Omental fat pad (tissue), 4 donors: ENCODE measurements at places on chromosomes 3 and 15.

GRCh38 chr3:161644891-161645635 lies 148.5 kb downstream of the OTOL1 start:
- DNase-seq = no peak

DNA sequence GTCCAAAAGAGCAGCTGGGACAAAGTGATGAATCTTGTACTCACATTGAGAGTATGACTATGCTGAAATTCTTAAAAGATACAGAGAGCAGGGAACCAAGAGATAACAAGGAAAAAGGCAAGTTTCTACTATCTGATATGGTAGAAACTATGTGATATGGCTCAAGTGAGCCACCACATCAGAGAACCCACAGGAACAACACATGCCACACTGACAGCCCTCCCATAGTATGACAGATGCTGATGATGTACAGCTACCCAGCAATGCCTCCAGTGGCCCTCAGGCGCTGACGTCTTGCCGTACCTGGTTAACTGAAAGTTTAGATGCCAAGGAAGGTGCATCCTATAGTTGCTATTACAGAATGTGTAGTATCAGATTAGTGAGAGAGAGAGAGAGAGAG lies 42.4 kb downstream of the CHAC1 start:
- DNase-seq = no peak

DNA sequence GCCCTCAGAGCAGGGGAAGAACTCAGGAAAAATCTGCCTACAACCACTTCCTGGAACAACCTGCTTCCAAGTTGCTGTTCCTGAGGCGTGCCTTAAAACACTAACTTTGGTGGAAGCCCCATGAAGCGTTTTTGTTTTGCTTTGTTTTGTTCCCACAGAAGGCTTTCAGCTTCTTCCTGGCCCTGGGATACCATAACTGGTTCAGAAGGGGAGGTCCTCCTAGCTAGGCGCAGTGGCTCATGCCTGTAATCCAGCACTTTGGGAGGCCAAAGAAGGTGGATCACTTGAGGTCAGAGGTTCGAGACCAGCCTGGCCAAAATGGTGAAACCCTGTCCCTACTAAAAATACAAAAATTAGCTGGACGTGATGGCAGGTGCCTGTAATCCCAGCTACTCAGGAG lies 1.2 kb upstream of the IP6K1 start:
- no peak for DNase-seq

GRCh38 chr3:56467108-56467507 lies 1.2 kb downstream of the ERC2 start:
- peak; percentile 36 for DNase-seq

- no peak for DNase-seq
Measured at GRCh38 chr3:84082726-84083125, 876.1 kb upstream of the CADM2 start.

DNA sequence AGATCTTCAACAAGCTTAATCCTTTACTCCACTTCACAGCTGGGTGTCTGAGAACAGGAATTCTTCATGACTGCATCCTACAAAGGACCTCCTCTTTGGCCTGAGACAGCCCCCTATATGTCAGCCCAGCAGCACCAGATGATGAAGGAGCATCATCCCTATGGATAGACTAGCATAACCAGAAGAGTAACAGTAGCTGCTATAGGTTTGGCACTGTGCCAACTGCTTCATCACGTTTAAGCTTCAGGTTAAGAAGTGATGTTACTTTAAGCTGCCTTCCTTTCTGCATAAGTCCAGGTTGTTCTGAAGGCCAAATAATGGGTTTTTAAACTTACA lies 50.6 kb downstream of the CMSS1 start:
- no peak for DNase-seq

DNA sequence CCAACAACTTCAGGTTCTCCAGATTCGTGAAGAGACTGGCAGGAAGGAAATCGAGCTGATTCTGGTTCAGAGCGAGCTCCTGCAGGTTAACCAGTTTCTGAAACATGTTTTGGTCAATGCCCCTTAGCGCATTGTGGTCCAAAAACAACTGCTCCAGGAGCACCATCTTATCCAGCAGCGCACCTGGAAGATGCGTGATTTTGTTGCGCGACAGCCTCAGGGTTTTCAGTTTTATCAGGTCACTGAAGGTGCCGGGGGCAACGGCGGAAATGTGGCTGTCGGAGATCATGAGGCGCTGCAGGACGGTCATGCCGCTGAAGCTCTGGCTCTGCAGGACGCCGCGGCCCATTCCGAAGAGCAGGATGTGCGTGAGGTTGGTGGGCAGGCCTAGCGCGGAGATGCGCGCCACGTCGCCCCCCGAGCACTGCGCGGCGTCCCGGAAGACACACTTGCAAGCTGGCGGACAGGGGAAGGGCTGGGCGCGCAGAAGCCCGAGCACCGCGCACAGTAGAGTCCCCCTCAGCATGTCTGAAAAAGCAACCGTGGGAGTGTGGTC lies 1.2 kb downstream of the GP5 start:
- DNase-seq = no peak

DNA sequence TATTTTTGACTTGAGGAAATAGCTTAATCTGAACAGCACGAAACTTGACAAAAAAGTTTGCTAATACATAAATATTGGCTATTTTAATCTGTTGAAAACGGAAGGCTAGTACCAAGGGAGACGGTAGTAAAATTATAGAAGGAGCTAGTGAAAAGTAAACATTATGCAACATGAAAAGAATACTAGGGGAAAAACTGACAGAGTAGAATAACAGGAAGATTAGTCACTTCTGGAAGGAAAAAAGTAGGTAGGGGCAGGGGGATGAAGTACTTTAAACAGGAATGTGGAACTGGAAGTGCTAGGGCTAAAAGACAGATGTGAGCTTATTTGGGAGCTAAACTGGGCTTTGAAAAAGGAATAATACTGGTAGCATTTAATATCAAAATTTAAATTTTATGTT lies 60.1 kb downstream of the MBNL1 start:
- DNase-seq = no peak

DNA sequence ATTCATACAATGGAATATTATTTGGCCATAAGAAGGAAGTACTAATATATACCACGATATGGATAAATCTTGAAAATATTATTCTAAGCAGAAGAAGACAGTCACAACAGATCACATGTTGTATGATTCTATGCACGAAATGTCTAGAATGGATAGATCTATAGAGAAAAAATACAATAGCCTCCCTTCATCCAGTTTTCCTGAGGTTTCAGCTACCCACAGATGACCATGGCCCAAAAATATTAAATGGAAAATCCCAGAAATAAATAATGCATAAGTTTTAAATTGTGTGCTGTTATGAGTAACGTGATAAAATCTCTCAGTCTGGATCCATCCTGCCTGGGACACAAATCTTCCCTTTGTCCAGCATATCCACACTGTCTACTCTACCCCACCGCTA lies 162.2 kb upstream of the ST8SIA2 start:
- no peak for DNase-seq

- no peak for DNase-seq
Measured at GRCh38 chr15:85793641-85794597, 806 bp downstream of the KLHL25 start.

GRCh38 chr15:98787936-98788757 lies 139.8 kb downstream of the IGF1R start:
- no peak for DNase-seq

DNA sequence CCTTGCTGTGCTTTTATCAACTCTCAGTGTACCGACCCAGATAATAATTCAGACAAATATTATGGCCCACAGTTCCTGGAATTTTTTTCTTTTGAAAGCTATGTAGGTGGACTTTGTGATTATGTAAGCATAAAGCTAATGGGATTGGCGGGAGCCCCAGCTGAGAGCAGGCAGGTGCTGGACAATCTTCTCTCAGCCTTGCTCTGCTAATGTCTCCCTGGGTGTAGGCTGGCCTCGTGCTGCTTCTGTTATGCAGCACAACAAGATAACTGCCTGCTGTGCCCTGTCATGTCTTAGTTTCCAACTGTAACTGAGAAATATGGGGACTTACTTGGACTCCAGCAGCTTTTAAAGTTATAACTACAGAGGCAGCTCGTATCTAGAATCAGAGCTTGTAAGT lies 415.0 kb downstream of the PDCD6IP start:
- no peak for DNase-seq

- DNase-seq = no peak
Measured at GRCh38 chr3:66014056-66014455, 24.7 kb downstream of the MAGI1 start.

GRCh38 chr3:69560818-69561217 lies 174.9 kb upstream of the FRMD4B start:
- DNase-seq = no peak

DNA sequence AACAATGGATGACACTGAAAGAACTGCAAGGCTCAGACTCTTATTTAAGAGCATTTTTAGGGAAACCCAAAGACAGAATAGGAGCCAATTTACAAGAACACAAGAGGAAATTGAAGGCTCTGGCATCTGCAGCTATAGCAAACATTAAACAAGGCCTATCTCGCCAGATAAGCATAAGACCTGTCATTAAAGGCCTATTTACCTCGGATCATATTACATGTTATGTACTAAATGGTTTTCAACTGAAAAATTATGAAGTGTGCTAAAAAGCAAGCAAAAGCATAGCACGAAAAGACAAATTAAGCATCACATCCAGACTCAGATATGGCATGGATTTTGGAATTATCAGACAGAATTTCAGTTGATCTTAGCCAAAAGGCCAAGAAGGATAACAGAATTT lies 617.1 kb downstream of the SQOR start:
- no peak for DNase-seq

- DNase-seq = no peak
Measured at GRCh38 chr3:147838652-147839051, 429.5 kb downstream of the ZIC1 start.

DNA sequence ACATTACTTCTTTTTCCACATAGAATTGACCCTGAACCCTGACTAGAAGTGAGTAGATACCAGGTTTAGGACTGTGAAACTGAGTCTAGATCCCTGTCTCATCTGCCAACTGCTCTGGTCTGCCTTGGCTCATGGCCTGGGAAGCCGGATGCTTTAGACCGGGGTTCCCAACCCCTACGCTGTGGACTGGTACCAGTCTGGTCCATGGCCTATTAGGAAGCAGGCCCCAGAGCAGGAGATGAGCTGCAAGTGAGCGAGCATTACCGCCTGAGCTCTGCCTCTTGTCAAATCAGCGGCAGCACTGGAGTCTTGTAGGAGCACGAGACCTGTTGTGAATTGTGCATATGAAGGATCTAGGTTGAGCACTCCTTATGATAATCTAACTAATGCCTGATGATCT lies 734.2 kb downstream of the AGBL1 start:
- no peak for DNase-seq

GRCh38 chr3:118714800-118715199 lies 319.8 kb downstream of the IGSF11 start:
- DNase-seq = no peak

- no peak for DNase-seq
Measured at GRCh38 chr15:100780208-100780800, 99.3 kb upstream of the ALDH1A3 start.

GRCh38 chr3:56373386-56373785 lies 94.9 kb downstream of the ERC2 start:
- no peak for DNase-seq

GRCh38 chr3:110752307-110752706 lies 319.3 kb upstream of the NECTIN3 start:
- DNase-seq = no peak

DNA sequence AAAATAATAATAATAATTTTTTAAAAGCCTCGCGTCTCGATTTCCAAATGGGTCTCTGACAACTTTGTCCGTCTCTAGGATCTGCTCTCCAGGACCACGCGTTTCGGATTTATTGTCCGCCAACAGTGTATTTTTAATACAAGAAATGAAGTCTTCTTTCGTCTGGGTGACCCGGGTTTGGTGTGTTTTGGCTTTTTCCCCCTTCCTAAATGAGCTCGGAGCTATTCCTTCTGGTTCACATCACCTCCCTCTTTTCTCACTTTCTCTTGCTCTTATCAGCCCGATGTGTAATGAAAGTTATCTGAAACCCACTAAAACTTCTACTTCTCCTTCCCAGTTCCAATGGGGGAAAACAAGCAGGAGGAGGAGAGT lies 516.7 kb downstream of the MECOM start:
- no peak for DNase-seq

DNA sequence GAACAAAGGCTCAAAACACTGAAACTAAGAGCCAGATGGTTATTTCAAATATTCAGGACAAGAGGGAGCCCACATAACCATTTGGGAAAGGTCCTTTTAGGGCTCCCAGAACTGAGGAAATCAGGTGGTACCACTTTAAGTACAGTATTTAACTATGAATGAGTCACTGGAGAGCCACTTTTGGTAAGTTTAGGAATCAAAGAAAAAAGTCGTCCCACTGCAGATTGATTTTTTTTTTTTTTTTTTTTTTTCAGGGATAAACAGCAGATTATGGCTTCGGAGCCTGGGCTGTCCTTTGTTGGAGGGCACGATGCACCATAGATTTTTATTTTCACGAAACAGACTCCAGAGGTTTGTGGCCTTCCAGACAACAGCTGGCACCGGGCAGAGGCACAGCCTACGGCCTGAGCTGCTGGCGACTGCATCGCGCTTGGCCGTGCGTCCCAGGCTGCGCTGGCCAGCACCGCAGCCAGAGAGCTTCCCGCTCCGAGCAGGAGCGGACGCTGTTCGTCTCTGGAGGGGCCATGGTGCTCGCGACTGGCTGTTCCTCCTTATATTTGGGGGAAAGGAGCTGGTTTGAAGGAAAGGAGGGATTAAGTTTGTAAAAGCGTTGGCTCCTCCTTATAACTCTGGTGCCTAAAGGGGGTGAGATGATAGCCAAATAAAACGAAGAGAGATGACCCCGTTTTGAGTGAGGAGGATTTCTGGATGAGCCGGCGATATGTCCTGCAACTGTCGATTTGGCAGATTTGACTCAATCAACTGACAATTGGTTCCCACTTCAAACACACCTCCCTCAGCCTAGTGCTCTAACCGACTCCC lies 152.9 kb upstream of the GOLIM4 start:
- DNase-seq = no peak

DNA sequence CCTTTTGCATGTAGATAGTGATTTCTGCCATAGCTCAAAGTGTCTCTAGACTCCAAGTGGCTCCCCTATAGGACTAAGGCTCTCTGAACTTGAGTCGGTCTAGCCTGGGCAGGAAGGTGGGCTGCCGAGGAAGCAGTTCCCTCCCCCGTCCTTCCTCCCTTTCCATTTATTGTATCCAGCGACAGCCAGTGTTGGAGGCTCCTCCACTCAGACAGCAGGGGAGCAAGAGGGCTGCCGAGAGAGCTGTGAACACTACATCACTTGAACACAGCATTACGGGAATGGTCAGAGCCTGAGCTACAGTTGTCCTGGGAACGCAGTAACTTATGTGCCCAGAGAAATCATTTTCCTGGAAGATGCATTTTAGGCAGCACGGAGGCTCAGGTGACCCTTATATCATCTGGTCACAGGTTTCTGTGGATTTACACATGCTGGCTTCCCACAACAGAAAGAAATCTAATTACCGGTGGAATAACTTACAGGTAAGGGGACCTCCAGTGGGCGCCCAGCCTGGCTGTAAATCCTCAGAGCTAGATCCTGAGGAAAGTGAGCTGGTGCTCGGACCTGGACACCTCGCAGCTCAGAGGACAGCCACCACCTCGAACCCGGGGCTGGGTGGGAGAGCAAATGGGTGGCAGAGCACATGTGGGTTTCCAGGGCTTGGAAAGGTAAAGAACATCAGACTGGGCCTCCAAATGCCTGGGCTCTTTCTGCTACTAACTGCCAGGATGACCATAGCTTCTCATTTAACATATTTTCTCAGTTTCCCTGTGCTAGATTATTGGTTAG lies 197.1 kb downstream of the UACA start:
- DNase-seq = no peak
